ENCODE measurements at places on chromosomes 12 and 14. TPM values are rescaled to one million over a fixed set of nuclear protein-coding genes. Genes with fewer than 3 reads are reported as not detected.

Gene RBP5
- 3.0 TPM for total RNA-seq

Gene CMA1
- not detected for total RNA-seq

Gene KRT79
- not detected for total RNA-seq

Gene MANSC1
- total RNA-seq, result 16.8 TPM

Gene OTX2
- total RNA-seq, result not detected

Gene RNASE1
- 296 TPM for total RNA-seq

Gene ACRBP
- total RNA-seq, result 2.7 TPM

- H3K27ac ChIP-seq, result peak overlapping the region; percentile 93
- H3K4me1 ChIP-seq, result peaks cover 44% of the 10 kb centered on the region
- H3K36me3 ChIP-seq, result no peaks in the 10 kb centered on the region
- H3K4me3 ChIP-seq, result no peak overlapping the region
- DNase-seq, result no peak
Measured at GRCh38 chr12:569091-569676, 94.1 kb downstream of the NINJ2 start.

GRCh38 chr12:713281-713875 lies 39.0 kb upstream of the WNK1 start:
- H3K27me3 ChIP-seq, result no peaks in the 10 kb centered on the region
- DNase-seq, result no peak
- no peak overlapping the region for H3K4me3 ChIP-seq
- no peaks in the 10 kb centered on the region for H3K4me1 ChIP-seq
- no peak overlapping the region for H3K27ac ChIP-seq

GRCh38 chr14:91947475-91948184 lies at the start of gene FBLN5:
TSS of gene FBLN5 (minus strand) at chr14:91947694. CDS start at chr14:91947229, 465 bp downstream.
- H3K4me3 ChIP-seq, result peak within 1 kb of the TSS; percentile 51
- DNase-seq, result peak; percentile 48
- no peaks in the 10 kb centered on the region for H3K4me1 ChIP-seq
- peaks cover 38% of the 10 kb centered on the region for H3K27me3 ChIP-seq

DNA sequence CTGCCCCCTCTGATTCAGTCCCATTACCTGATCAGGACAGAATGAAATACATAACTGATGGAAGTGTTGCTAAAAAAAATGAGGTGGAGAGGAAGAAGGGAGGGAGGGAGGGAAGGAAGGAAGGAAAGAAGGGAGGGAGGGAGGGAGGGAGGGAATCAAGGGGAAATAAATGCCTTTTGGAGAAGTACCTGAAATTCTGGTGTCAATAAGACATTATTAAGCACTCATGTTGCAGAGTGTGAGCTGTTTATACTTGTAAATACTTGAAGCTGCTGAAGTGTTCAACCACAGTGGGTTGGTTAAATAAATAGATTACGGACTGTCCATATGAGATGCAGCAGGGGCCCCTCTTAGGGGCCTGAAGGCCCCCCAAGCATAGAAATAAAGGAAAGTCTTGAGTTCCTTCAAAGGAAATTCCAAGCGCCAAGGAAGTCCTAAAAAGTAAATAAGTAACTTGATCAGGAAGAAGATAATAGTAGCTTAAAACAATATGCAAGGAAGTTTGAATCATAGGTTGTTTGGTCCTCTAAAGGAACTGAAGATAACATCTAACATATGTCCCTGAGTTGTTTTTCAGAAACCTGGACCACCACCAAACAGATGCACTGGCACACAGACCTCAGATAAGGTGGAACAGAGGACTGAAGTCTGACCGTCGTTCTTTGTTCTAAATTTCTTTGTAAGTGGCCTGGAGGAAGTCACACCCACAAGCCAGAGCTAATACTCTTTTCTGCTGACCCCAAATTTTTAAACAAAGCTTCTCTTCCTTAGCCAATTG lies 110.8 kb downstream of the SEC23A start:
- no peak overlapping the region for H3K27ac ChIP-seq
- H3K4me3 ChIP-seq, result no peak overlapping the region
- H3K4me1 ChIP-seq, result no peaks in the 10 kb centered on the region
- no peak for DNase-seq

- no peaks in the 10 kb centered on the region for H3K27me3 ChIP-seq
- no peak overlapping the region for H3K27ac ChIP-seq
- no peaks in the 10 kb centered on the region for H3K36me3 ChIP-seq
- no peak for DNase-seq
- H3K4me1 ChIP-seq, result no peaks in the 10 kb centered on the region
Measured at GRCh38 chr14:88770736-88771135, 22.0 kb downstream of the EML5 start.

GRCh38 chr12:127886827-127887226 lies 380.1 kb upstream of the TMEM132C start:
- no peaks in the 10 kb centered on the region for H3K36me3 ChIP-seq
- no peak for DNase-seq
- H3K4me3 ChIP-seq, result no peak overlapping the region
- no peaks in the 10 kb centered on the region for H3K27me3 ChIP-seq
- H3K4me1 ChIP-seq, result no peaks in the 10 kb centered on the region

DNA sequence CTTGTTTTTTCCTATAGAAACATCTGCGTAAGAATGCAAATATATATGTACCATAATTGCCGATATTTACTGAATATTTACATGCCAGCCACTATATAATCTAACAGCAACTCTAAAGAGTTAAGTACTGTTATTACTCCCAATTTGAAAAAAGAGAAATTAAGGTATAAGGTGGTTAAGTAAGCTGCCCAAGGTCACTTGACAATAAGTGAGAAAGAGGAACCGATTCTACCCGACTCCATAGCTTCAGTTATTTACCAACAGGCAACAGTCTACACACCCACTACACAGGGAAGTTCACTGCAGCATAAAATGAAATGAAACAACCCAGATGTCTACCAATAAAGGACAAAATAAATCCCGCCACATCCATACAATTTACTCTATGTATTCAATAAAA lies 1.1 kb downstream of the MIS18BP1 start:
- H3K27ac ChIP-seq, result peak overlapping the region; percentile 88
- peaks cover 11% of the 10 kb centered on the region for H3K4me1 ChIP-seq
- no peaks in the 10 kb centered on the region for H3K27me3 ChIP-seq

DNA sequence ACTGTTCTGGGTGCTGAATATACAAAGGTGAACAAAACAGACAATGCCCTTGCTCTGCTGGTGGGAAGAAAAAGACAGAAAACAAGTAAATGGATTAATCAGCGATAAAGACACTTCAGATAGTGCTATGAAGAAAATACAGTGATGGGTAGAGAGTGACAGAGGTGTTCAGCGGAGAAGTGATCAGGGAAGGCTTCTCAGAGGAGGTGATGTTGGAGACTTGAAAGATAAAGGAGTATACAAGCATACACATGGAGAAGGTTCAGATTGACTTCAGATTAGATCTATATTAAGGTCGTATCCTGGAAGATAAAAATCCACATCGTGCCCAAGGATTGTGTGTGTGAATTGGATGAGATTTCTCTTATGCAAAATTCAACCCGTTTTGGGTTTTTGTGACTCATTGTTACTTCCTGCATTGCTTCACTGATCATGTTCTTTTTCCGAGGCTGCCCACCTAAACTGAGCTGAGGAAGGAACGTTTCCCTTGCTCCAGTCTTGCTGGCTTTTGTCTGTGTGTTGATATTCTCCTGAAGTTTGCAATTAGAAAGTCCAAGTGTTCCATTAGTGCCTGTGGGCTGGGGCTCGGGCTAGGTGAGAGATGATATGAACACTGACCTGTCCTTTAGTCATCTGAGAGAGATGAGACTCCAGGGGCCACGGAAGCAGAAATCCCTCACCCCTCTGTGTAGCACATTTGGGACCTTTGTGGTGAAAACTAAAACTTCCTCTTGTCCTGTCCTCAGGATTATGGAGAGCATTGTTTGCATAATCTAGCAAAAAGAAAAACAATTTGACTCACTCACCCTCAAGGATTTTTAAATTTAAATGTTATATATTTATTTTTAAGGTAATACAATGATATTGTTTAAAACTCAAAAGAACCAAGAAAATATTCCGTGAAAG lies 27.6 kb downstream of the PLXNC1 start:
- H3K4me3 ChIP-seq, result no peak overlapping the region
- no peaks in the 10 kb centered on the region for H3K4me1 ChIP-seq
- H3K27me3 ChIP-seq, result no peaks in the 10 kb centered on the region
- H3K36me3 ChIP-seq, result no peaks in the 10 kb centered on the region
- no peak for DNase-seq
- no peak overlapping the region for H3K27ac ChIP-seq

DNA sequence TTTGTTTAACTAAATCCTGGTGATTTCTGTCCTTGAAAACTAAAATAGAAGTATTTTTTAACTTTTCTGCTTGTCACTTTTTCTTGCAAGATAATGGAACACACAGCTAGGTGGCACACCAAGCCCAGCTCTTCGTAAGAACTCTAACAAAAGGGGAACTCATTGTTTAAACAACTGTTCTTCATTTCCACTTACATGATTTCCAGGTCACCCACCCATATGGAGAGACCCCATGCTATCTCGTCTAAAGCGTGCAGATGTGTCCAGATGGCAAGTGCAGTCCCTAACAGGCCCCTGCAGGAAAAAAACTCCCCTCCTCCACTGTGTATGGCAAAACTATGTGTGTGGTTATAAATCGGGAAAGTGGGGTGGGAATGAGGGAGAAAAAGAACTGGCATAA lies 43.3 kb upstream of the NT5DC3 start:
- H3K36me3 ChIP-seq, result no peaks in the 10 kb centered on the region
- H3K27me3 ChIP-seq, result no peaks in the 10 kb centered on the region
- no peak overlapping the region for H3K27ac ChIP-seq
- peak; percentile 24 for DNase-seq

GRCh38 chr14:21302013-21302835 lies 22.3 kb downstream of the RPGRIP1 start:
- DNase-seq, result no peak
- no peak overlapping the region for H3K4me3 ChIP-seq
- no peaks in the 10 kb centered on the region for H3K36me3 ChIP-seq
- H3K4me1 ChIP-seq, result peaks cover 6% of the 10 kb centered on the region
- H3K27ac ChIP-seq, result no peak overlapping the region
- peaks cover 10% of the 10 kb centered on the region for H3K27me3 ChIP-seq

DNA sequence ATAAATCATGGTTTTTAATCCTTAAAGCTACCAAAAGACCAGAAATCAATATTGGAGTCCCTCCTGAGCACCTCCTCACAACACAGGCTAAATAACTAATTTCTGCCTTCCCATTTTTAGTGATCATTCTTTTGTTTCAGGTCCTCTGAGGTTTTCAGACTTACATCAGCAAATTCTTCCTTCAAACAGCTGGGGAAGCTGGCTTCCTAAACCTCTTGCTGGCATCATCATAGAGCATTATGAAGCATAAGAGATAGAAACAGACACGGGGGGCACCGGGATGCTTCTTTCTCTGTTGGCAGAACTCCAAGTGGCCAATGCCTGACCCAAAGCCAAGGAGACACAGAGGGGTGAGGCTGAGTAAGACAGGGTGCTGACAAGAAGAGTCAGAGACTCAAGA lies 47.9 kb upstream of the DBX2 start:
- no peaks in the 10 kb centered on the region for H3K27me3 ChIP-seq
- H3K4me1 ChIP-seq, result no peaks in the 10 kb centered on the region
- no peaks in the 10 kb centered on the region for H3K36me3 ChIP-seq
- DNase-seq, result no peak
- H3K4me3 ChIP-seq, result no peak overlapping the region

GRCh38 chr12:76450690-76451089 lies 102.5 kb upstream of the BBS10 start:
- H3K4me3 ChIP-seq, result no peak overlapping the region
- H3K4me1 ChIP-seq, result no peaks in the 10 kb centered on the region
- no peaks in the 10 kb centered on the region for H3K27me3 ChIP-seq
- H3K36me3 ChIP-seq, result no peaks in the 10 kb centered on the region
- no peak for DNase-seq

GRCh38 chr12:122872815-122873361 lies 23.0 kb downstream of the VPS37B start:
- H3K4me3 ChIP-seq, result peak overlapping the region; percentile 33
- DNase-seq, result no peak
- H3K27me3 ChIP-seq, result no peaks in the 10 kb centered on the region
- H3K27ac ChIP-seq, result peak overlapping the region; percentile 86
- peaks cover 50% of the 10 kb centered on the region for H3K4me1 ChIP-seq

- H3K36me3 ChIP-seq, result no peaks in the 10 kb centered on the region
- peak; percentile 53 for DNase-seq
- H3K4me1 ChIP-seq, result peaks cover 73% of the 10 kb centered on the region
- H3K27ac ChIP-seq, result peak overlapping the region; percentile 18
Measured at GRCh38 chr14:75454963-75455546, 27.2 kb downstream of the JDP2 start.

DNA sequence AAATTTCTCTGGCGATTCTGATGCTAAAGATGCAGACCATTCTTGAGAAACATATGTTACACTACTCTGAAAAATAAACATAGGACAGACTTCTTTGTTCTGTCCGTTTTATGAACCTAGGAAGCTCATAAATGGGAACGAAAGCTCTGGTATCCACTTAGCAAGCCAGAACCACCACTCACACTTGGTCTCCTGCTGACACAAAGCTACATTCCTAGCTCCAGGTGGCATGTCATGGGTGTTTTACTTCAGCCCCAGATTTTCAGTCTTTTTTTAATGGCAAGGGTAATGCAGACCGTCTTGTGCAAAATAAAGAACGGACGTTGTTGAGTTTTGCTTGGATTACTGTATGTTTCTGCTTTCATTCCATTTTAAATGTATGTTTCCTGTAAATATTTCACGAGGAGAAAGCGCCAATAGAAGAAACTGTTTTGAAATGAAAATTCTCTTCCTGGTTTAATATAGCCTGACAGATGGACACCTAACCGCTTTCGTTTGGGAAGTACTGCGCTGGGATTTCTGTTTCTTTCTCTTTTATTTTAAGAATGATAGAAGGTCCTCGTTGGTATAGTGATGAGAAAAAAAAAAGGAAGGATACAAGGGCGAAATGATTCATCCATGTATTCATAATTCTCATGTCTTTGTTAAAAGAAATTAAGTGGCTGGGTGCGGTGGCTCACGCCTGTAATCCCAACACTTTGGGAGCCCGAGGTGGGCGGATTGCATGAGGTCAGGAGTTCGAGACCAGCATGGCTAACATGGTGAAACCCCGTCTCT lies 871 bp upstream of the COQ5 start:
- H3K4me1 ChIP-seq, result peaks cover 27% of the 10 kb centered on the region
- DNase-seq, result peak; percentile 44
- H3K4me3 ChIP-seq, result peak overlapping the region; percentile 72

DNA sequence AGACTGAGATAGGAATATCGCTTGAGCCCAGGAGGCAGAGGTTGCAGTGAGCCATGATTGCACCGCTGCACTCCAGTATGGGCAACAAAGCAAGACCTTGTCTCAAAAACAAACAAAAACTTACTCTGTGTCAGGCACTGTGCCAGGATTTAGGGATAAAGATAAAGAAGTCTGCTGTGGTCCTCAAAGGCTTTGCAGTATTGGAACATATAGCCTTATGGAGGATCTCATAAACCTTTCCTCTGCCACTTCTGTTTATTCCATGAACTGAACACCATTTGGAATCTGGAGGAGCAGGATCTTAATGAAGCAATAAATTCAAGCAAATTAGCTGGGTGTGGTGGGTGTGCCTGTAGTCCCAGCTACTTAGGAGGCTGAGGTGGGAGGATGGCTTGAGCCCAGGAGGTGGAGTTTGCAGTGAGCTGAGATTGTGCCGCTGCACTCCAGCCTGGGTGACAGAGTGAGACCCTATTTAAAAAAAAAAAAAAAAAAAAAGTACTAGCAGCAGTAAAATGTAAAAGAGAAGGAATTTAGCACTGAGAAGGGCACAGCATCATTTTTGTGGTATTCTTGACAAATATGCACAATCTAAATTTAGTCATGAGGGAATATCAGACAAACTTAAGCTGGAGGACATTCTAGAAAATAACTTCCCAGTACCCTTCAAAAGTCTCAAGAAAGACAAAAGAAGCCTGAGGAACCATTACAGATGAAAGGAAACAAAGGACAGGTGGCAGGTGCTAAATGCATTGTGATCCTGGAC lies 27.1 kb downstream of the BMAL2 start:
- no peak for DNase-seq
- no peak overlapping the region for H3K27ac ChIP-seq
- no peak overlapping the region for H3K4me3 ChIP-seq
- H3K36me3 ChIP-seq, result no peaks in the 10 kb centered on the region

Measured in transverse colon (tissue), 4 donors.